ENCODE measurements at places on chromosomes 5 and 9.

DNA sequence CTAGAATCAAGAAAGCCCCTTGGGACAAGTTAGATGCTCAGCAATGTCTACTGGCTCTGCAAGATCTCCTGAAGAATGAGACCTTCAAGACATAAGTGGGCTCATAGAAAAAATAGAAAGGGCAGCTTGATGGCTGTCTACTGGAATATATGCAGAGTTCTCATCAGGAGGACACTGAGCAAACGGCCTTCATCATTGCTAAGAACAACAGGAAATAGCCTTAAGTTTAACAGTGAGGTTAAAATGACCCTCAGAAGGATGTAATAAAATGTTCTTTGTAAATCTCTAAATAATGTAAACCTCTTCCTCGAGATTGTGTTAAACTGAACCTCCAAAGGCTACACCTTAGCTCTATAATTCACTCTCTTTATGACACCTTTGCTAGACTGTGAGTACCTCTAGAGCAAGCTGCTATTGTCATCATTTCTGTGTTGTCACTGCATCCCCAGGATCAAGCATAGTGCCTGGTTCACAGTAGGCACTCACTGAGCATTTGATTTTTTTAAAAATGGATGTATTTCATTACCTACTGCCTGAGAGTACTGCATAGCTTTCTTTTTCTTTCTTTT, 22.2 kb upstream of the LHFPL2 start:
- DNase-seq: no peak

DNA sequence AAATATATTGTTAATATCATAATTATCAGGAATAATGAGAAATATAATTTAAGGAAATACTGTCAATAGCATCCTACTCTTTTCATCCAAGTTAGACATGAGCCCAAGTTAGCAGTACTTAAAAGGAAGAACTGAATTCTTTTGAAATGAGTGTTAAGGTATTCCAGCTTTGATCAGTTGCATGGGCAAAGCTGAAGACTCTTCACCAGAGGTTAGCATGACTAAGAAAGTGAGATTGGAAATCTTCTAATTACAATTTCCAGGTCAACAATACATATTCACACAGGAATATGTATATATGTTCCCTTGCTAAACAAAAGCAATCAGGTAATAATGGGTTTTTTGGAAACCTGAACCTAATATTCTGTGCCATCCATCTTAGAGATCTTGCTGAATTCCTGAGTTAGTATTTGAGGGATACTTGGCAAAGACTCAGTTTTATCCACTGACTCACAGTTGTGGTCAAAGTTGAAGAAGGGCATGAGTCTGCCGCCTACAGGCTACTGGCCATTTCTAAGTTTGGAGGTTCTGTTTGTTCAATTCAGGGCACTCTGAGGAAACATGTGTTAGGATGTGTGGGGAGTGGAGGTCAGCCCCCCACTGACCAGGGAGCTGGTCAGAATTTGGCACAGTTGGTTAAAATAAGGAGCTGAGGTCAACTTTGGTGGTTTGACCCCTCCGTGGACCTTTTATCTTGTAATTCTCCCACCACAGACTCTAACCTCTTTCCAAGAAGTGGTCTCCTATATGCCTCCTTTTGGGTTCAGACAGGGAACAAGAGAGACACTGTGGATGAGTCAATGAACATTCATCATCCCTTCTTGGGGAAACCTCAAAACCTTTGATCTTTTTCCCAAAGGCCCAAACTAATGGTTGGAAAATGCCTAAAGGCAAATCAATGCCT, 118.3 kb downstream of the PIK3R1 start:
- no peak for DNase-seq

GRCh38 chr5:24363789-24364481, 280.8 kb downstream of the CDH10 start:
- DNase-seq: no peak

DNA sequence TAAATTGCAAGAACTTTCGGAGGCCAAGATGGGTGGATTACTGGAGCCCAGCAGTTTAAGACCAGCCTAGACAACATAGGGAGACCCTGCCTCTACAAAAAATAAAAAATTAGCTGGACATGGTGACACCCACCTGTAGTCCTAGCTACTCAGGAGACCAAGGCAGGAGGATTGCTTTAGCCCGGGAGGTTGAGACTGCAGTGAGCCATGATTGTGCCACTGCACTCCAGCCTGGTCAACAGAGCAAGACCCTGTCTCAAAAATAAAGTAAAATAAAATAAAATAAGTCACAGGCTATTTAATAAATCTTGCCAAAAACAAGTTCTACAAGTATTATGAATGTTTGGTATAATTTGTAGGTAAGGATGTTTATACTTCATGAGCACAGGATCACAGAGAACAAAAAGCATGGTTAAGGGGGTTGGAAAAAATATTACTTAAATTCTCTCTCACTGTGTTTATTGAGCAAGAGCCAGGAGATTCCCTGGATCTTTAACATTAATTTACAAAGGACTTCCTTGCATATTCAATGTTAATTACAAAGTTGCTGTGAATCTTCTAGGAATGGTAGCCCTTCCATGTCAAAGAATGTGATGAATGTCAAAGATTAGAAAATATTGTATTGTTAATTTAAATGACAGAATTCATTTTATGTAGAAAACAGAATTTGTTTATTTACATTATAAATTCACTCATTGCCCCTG, 164.0 kb downstream of the RFX3 start:
- no peak for DNase-seq

DNA sequence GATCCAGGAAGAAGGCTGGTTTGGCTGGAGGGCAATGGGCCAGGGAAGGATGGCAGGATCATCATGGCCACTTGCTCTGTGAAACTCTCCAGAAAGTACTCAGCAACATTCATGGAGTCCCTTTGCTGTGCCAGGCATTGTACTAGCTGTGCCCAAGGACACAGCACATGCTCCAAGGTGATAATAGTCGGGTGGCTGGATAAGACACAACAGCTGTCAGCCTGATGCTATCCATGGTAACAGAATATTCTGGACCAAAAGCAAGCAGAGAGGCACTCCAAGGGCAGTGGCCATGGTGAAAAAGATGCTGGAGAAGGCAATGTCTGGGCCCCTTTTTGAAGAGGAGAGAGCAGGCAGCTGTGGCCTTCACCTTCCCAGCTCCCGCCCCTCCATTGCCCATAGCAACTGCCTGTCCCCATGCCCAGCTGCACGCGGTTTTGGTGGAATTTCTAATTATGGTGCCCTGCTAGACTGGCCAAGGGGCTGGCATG, 113.8 kb upstream of the CPEB4 start:
- no peak for DNase-seq

DNA sequence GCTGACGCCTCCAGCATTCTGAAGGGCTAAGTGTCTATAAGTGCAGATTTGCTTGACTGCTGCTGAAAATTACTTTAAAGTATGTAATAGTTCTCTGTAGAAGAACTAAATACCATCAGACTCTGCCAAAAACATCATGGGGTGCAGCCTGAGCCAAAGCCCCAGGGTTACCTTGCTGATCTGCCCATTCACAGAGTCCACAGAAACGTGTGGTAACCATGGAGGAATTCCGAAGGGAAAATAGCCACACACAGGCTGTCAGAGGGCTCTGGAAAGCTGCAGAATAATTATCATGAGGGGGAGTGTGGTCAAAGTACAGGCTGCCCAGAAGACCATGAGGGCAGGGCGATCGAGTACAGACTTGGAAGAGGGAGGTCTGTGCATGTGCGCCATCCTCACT, 36.4 kb downstream of the RETREG1 start:
- DNase-seq: no peak

- DNase-seq: no peak
Observed at GRCh38 chr9:106947106-106947900, 84.3 kb downstream of the ZNF462 start.

- no peak for DNase-seq
Observed at GRCh38 chr9:33452828-33453271, 5.5 kb upstream of the AQP3 start.

DNA sequence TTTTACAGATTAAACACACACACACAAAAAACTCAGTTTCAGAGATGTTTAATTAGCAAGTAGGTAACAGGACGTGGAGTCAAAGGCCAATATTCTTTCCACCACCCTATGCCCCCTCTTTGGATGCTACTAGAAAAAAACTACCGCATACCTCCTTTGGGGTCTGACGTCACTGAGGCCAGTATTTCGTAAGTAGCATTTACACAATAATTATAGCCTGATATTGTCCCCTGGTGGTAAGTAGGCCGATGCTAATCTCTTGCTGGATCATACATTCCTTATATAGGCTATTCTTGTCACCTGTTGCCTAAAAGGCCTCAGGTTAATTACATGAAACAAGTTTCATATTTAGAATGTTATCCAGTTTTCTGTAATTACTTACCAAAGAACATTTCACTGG, 21.0 kb upstream of the SMARCA2 start:
- DNase-seq: no peak

DNA sequence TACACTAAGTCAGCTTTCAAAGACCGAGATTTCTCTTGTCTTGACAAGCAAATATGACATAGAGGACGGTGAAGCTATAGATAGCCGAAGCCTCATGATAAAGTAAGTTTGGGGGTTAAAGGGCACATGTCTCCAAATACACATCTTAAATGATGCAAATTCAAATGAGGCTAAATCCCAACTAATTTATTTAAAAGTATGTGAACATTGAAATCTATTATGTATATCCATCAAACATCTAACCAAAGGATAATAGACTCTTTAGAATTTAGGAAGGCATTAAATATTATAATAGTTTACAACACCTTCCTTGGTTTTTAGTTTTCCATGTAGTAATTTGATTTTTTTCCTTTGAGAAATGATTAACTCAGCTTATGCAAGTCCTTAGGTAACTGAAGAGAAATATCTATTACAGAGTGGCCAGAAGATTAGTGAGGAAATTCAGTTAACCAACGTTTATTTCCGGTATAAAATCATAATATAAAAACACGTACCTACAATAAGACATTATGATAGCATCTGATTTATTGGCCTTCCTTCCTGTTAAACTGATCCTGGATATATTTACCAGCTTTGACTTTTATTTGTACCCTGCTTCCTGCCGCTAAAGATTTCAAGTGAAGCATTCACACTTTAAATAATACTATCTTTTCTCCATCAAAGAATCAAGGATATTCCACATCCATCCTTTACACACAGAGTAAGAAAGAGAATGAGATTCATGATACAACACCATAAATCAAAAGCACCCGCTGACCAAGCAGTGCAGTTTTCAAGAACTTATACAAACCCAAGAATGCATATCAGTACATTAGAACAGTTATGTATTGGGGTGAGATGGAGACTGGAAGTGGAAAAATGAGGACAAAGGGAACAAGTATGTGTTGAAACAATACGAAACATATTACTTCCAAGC, 31.9 kb upstream of the F2R start:
- DNase-seq: no peak

- no peak for DNase-seq
Observed at GRCh38 chr9:134631881-134632280, 9.7 kb upstream of the COL5A1 start.

DNA sequence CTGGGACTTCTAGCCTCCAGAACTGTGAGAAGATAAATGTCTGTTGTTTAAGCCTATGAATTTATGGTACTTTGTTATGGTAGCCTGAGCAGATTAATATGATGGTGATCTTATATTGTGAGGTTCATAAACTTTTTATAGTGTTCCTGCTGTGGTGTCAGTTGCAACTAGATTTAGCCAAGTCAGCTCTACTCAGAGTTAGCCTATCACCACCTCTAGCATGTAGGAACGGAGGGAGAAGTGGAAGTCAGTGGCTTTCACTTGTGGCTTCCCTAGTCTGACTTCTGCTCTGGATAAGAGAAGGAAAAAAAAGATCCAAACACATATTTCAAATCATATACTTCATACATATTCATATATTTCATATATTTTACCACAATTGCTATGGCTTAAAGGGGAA, 6.6 kb downstream of the POC5 start:
- DNase-seq: no peak

DNA sequence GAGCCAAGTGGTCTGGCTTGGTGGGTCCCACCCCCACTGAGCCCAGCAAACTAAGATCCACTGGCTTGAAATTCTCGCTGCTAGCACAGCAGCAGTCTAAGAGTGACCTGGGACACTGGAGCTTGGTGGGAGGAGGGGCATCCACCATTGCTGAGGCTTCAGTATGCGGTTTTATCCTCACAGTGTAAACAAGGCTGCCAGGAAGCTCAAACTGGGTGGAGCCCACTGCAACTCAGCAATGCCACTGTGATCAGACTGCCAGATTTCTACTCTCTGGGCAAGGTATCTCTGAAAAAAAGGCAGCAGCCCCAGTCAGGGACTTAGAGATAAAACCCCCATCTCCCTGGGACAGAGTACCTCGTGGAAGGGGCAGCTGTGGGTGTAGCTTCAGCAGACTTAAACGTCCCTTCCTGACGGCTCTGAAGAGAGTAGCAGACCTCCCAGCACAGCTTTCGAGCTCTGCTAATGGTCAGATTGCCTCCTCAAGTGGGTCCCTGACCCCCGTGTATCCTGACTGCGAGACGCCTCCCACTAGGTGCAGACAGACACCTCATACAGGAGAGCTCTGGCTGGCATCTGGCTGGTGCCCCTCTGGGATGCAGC, 18.2 kb upstream of the STK32A start:
- DNase-seq: no peak

- no peak for DNase-seq
Observed at GRCh38 chr5:79014631-79015030, 29.5 kb upstream of the ARSB start.

- no peak for DNase-seq
Observed at GRCh38 chr9:119088002-119088547, 281.2 kb downstream of the BRINP1 start.

DNA sequence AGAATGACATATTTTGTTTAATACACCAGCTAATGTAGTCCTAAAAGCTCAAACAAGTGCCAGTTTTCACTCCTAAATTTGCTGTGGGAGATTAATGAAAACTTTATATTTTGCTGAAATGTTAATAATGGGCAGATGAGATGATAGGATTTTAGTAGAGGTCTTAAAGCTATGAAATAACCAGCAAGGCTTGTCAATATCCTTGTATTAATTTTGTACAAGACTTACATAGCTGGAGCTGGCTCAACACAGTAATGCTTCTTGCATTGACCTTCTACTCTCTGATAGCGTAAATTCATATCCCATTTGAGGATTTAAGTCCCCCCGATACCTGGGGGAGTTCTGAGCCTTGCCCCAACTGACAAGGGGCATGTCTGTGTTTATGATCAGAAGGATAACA, 219.2 kb downstream of the MAPKAP1 start:
- DNase-seq: no peak

- DNase-seq: no peak
Observed at GRCh38 chr9:69590266-69590665, 81.9 kb downstream of the APBA1 start.

- DNase-seq: no peak
Observed at GRCh38 chr9:85522459-85523092, 219.2 kb downstream of the AGTPBP1 start.

GRCh38 chr5:34533582-34534522, 122.3 kb upstream of the RAI14 start:
- peak; percentile 72 for DNase-seq

DNA sequence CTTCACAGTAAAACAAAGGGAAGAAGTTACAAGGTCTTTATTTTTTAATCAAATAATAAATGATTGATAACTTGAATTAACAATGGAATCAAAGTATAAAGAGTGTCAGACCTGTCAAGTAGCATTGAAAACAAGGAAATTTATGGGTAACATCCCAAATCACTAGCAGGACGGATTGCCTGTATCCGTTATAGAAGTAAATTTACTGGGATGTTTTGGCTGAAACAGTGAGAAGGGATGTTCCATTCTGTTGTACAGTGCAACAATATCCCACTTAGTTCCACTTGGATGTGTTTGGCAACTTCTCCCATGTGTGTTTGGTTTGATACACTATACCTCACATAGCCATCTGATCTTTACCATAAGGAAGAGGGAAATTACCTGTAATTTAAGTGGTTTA, 421.0 kb upstream of the CHD1 start:
- no peak for DNase-seq

GRCh38 chr9:88663771-88664419, 128.9 kb downstream of the NXNL2 start:
- no peak for DNase-seq

- no peak for DNase-seq
Observed at GRCh38 chr5:142192286-142193113, 83.9 kb downstream of the NDFIP1 start.
